ENCODE measurements at places on chromosomes 3 and 15. TPM values are rescaled to one million over a fixed set of nuclear protein-coding genes. Genes with fewer than 3 reads are reported as not detected.
A peak's percentile ranks its signal among the peaks of the same experiment; 100 is the strongest.

DNA sequence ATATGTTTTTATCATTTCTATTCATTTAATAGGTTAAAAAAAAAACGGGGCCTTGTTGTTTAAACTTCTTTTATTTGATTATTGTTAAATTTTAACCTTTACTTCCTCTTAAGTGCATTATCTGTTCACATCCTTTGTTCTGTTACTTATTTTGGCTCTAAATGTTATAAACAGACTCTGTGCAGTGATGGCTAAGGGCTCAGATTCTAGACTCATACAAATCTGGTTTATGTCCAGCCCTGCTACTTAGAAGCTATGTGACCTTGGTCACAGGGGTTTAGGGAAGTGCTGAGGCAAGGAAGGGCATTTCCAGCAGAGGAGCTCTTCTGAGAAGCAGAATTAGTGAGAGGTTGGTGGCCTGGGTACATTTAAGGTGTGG, 55.3 kb upstream of the VILL start:
- H3K4me1 ChIP-seq = peaks cover 22% of the 10 kb centered on the region
- no peak overlapping the region for H3K4me3 ChIP-seq
- H3K27ac ChIP-seq = peak overlapping the region; percentile 93
- no peak for DNase-seq
- no peaks in the 10 kb centered on the region for H3K27me3 ChIP-seq

GRCh38 chr15:29285386-29285785, 15.8 kb upstream of the NSMCE3 start:
- peaks cover 3% of the 10 kb centered on the region for H3K27me3 ChIP-seq
- no peaks in the 10 kb centered on the region for H3K36me3 ChIP-seq
- no peaks in the 10 kb centered on the region for H3K4me1 ChIP-seq
- DNase-seq = no peak

GRCh38 chr3:138356730-138357405, 8.5 kb downstream of the MRAS start:
- H3K4me3 ChIP-seq = no peak overlapping the region
- no peaks in the 10 kb centered on the region for H3K4me1 ChIP-seq
- no peak for DNase-seq
- no peaks in the 10 kb centered on the region for H3K27me3 ChIP-seq
- no peaks in the 10 kb centered on the region for H3K36me3 ChIP-seq
- no peak overlapping the region for H3K27ac ChIP-seq

- H3K4me3 ChIP-seq = no peak overlapping the region
- no peak overlapping the region for H3K27ac ChIP-seq
- H3K27me3 ChIP-seq = no peaks in the 10 kb centered on the region
- no peaks in the 10 kb centered on the region for H3K4me1 ChIP-seq
- no peaks in the 10 kb centered on the region for H3K36me3 ChIP-seq
These were observed 544.9 kb downstream of the NAALADL2 start for GRCh38 chr3:175404027-175404426.

GRCh38 chr15:36356978-36357601, 222.3 kb upstream of the CDIN1 start:
- DNase-seq = peak; percentile 21
- no peaks in the 10 kb centered on the region for H3K36me3 ChIP-seq
- peak overlapping the region; percentile 43 for H3K27ac ChIP-seq
- peaks cover 15% of the 10 kb centered on the region for H3K4me1 ChIP-seq
- H3K27me3 ChIP-seq = no peaks in the 10 kb centered on the region
- H3K4me3 ChIP-seq = no peak overlapping the region

- H3K27me3 ChIP-seq = no peaks in the 10 kb centered on the region
- H3K4me3 ChIP-seq = no peak overlapping the region
- peaks cover 2% of the 10 kb centered on the region for H3K4me1 ChIP-seq
- H3K36me3 ChIP-seq = no peaks in the 10 kb centered on the region
These were observed 29.3 kb upstream of the ABHD2 start for GRCh38 chr15:89058876-89059405.

- no peak overlapping the region for H3K4me3 ChIP-seq
- no peak for DNase-seq
- no peaks in the 10 kb centered on the region for H3K27me3 ChIP-seq
- no peak overlapping the region for H3K27ac ChIP-seq
- peaks cover 4% of the 10 kb centered on the region for H3K36me3 ChIP-seq
These were observed 788.2 kb upstream of the ALCAM start for GRCh38 chr3:104578558-104578957.

DNA sequence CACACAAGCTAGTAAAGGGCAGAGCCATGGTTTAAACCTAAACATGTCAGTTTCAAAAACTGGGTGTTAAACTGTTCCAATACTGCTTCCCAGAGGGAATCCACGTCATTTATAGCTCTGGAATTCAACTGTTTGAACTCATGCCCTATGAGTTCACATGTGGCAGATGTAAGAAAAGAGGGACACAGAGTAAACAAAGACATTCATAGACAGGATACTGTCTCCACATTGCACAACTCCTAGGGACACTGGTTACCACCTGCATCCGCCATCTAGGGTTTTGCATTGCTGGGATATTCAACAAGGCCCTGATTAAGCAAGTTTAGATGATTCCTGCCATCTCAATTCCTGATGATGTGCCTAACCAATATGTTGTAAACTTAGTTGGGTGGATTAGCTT, 134.1 kb upstream of the COL8A1 start:
- no peak overlapping the region for H3K4me3 ChIP-seq
- H3K4me1 ChIP-seq = no peaks in the 10 kb centered on the region
- no peaks in the 10 kb centered on the region for H3K27me3 ChIP-seq
- DNase-seq = no peak

DNA sequence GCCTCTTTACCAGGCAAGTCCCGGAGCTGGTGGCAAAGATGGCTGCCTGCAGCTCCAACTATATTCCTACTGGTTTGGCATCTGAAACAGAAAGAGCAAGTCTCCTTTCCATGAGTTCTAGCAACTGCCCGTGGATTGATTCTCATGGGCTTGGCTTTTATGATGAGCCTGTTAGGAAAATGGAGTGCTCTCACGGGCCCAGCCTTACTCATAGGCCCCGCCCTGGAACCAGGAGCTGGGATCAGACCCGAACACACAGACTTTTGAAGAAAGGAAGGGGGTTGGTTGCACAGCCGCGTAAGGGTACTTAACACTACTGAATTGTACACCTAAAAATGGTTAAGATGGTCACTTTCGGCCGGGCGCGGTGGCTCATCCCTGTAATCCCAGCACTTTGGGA, 2.9 kb downstream of the NRROS start:
- no peak overlapping the region for H3K27ac ChIP-seq
- no peak for DNase-seq
- H3K4me3 ChIP-seq = no peak overlapping the region
- peaks cover 25% of the 10 kb centered on the region for H3K27me3 ChIP-seq

GRCh38 chr15:59862191-59863155, 141.6 kb upstream of the FOXB1 start:
- H3K27ac ChIP-seq = no peak overlapping the region
- no peaks in the 10 kb centered on the region for H3K36me3 ChIP-seq
- H3K27me3 ChIP-seq = no peaks in the 10 kb centered on the region
- H3K4me1 ChIP-seq = no peaks in the 10 kb centered on the region
- no peak for DNase-seq

- no peaks in the 10 kb centered on the region for H3K27me3 ChIP-seq
- no peaks in the 10 kb centered on the region for H3K36me3 ChIP-seq
- H3K27ac ChIP-seq = no peak overlapping the region
- no peak for DNase-seq
These were observed 68.9 kb downstream of the TFRC start for GRCh38 chr3:196012941-196013476.

DNA sequence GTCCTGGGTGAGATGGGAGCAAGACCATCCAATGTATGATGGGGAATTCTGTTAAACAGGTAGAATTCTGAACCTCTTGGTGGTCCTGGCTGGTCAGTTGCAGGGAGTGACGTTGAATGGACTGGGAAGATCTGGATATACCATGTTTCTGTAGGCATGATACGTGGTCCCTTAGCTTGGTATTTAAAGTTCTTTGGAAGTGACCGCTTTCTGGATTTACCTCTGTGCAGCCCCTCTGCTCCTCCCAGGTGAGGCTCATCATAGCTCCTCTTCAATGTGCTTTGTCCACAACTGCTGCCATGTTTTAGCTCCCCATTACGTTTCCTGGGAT, 37.2 kb downstream of the SMAD3 start:
- no peak for DNase-seq
- no peaks in the 10 kb centered on the region for H3K27me3 ChIP-seq
- H3K36me3 ChIP-seq = no peaks in the 10 kb centered on the region
- H3K27ac ChIP-seq = peak overlapping the region; percentile 27

DNA sequence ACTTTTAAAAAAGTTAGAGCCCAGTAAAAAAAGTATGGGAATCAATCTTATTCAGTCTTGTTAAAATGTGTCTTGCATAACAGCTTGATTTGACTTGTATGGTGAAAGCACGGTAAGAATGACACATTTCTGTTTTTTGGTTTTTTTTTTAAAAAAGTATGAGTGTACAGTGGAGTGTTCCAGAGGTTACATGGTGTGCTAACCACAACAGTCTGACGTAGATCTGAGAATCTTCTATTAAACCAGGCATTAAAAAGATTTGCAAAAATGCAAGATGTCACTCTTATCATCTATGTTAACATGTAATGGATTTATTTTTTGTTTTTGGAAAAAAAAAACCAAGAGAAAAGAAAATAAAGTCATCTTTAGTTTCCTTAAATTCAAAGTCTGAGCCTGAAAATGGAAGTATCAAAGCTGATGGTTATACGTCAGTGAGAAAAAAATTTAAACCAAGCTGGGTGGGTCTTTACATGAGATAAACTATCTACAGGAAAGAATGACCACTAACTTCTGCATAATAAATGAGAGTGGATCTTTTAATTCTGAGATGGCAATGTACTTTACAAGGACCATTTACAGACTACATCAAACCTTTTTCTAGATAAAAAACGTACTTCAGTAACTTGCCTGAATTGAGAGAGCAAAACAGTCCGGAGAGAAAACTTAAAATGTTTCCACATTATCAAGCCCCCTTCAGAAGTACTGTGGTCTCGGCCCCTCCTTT, 1.6 kb downstream of the GABPB1 start:
- no peak for DNase-seq
- H3K4me1 ChIP-seq = peaks cover 16% of the 10 kb centered on the region
- peak overlapping the region; percentile 100 for H3K27ac ChIP-seq
- H3K27me3 ChIP-seq = no peaks in the 10 kb centered on the region

- H3K4me1 ChIP-seq = peaks cover 24% of the 10 kb centered on the region
- H3K36me3 ChIP-seq = no peaks in the 10 kb centered on the region
- no peak overlapping the region for H3K27ac ChIP-seq
- DNase-seq = no peak
These were observed 7.2 kb downstream of the EOMES start for GRCh38 chr3:27714692-27715453.

DNA sequence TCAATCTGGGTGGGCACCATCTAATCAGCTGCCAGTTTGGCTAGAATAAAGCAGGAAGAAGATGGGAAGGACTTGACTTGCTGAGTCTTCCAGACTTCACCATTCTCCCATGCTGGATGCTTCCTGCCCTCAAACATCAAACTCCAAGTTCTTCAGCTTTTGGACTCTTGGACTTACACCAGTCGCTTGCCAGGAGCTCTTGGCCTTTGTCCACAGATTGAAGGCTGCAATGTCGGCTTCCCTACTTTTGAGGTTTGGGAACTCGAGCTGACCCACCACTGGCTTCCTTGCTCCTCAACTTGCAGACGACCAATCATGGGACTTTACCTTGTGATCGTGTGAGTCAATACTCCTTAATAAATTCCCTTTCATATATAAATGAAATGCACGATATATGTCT, 8.6 kb upstream of the LIPC start:
- no peak overlapping the region for H3K27ac ChIP-seq
- no peaks in the 10 kb centered on the region for H3K27me3 ChIP-seq
- no peaks in the 10 kb centered on the region for H3K36me3 ChIP-seq
- H3K4me3 ChIP-seq = no peak overlapping the region
- no peak for DNase-seq
- no peaks in the 10 kb centered on the region for H3K4me1 ChIP-seq

DNA sequence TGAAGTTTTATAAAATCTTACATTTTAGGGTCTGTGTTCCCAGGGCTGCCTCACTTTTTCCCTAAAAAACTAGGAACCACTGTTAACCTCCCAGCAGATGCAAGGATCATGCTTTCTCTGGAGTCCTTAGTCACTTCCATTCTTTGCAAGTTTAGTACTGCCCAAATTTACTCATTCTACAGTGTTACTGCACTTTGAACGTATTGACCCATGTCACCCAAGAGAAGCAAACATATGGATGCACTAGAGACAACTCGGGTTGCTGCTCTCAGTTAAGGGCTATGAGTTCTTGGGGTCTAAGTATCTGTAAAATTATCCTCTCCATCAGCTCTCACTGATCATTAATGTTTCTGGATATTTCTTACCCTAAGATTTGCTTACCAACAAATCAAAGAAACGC, 59.0 kb downstream of the LEO1 start:
- no peak overlapping the region for H3K4me3 ChIP-seq
- peaks cover 25% of the 10 kb centered on the region for H3K36me3 ChIP-seq
- no peaks in the 10 kb centered on the region for H3K27me3 ChIP-seq
- no peak overlapping the region for H3K27ac ChIP-seq

DNA sequence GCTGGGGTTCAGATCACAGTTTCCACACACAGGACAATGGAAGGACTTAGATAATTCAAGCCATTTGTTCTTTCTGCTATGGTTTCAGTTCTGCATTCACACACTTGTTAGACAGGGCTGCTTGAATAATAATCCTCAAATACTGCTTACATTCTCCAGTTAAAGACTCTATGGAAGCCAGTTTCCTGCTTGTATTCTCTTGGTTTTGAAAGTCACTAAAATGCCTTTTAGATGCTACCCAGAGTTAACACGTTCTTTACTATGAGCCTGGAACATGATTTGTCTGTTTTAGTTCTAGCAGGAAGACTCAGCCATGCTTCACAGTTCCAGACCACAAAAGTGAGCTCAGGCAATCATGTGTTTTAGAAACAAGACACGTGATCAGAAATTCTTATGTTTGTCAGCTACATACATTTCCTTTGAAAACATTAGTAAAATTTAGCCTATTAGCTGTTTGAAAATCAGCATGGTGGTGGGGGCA, 152.4 kb downstream of the LEKR1 start:
- H3K4me3 ChIP-seq = no peak overlapping the region
- H3K27ac ChIP-seq = no peak overlapping the region
- DNase-seq = no peak

DNA sequence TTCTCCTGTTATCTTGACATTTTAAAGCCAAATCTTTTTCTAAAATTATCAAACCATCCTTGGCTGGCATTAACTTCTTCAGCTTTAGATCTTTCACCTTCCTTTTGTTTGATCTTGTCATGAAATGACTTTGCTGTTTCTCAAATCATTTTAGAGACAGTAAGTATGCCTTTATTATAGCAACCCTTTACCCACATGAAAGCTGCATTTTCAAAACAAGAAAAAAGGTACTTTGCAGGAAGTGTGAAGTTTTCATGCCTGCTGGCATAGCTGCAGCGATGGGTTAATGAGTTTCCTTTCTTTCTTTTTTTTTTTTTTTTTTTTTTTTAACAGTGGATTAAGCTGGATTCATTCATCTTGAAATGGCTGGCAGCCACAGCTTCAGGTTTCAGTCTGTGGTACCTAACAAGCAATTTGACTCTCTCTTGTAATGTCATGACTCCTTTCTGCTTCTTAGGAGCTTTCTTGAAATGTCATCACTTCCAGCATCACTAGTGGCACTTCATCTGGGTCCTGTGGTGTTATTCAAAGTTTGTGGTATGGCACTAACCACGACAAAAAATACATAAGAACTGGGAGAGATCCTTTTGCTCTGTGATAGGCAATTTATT, 18.8 kb downstream of the SLC25A26 start:
- H3K27ac ChIP-seq = no peak overlapping the region
- no peak overlapping the region for H3K4me3 ChIP-seq
- H3K36me3 ChIP-seq = peaks cover 29% of the 10 kb centered on the region
- H3K27me3 ChIP-seq = no peaks in the 10 kb centered on the region
- no peaks in the 10 kb centered on the region for H3K4me1 ChIP-seq

Gene GALK2
- 19.0 TPM for polyA plus RNA-seq

Gene TMC3
- not detected for polyA plus RNA-seq

Gene CCDC39
- polyA plus RNA-seq = not detected

Gene SKOR1
- 0.18 TPM for polyA plus RNA-seq

Gene TRH
- polyA plus RNA-seq = not detected

Gene KY
- 1.9 TPM for polyA plus RNA-seq
